Stimulated activated CD4-positive, alpha-beta T cell treated with anti-CD3 and anti-CD28 coated beads, Interleukin-15, amount 100 ng/mL, for 48 hours (primary cell): ENCODE measurements at places on chromosomes 6 and 20.

DNA sequence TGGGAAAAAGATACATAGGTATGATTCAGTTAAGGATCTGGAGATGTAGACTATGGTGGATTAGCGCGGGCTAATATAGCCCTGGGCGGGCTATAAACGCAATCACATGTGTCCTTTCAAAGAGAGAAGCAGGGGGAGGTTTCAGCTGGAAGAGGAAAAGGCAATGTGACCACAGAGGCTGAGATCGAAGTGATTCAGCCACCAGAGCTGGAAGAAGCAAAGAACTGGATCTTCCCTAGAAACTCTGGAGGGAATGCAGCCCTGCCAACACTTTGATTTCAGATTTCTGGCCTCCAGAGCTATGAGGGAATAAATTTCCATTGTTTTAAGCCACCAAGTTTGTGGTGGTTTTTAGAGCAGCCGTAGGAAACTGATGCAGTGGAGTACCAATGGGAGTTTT, 81.5 kb upstream of the NHSL1 start:
- DNase-seq, result no peak

DNA sequence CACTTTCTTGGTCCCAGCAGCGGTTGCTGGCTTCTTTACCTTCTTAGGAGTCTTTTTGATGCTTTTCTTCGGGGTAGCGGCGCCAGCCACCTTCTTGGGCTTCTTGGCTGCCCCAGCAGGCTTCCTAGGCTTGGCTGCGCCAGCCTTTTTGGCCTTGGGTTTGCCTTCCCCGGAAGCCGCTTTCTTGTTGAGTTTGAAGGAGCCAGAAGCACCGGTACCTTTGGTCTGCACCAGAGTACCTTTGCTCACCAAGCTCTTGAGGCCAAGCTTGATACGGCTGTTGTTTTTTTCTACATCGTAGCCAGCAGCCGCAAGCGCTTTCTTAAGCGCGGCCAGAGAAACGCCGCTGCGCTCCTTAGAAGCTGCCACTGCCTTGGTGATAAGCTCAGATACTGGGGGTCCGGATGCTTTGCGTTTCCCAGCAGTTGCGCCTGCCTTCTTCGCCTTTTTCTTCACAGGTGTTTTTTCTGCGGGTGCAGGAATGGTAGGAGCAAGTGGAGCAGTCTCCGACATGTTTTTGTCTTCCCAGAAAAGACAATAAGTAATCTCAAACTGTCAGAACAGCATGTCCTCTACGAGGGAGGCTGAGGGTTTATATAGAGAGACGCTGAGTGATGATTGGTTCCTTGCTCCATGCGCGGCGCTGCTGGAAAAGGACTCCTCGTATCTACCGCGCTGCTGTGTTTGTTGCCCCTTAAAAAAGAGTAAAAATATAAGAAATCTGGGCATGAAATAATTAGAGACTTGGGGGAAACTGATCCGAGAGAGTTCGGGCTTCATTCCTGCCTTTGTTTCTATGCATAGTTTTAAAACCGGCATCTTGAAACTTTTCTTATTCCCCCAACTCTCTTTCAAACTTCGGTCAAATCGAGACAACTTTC, 130.3 kb upstream of the BTN3A2 start:
- no peak for DNase-seq

- no peak for DNase-seq
Measured at GRCh38 chr20:54619181-54619580, 143.8 kb downstream of the DOK5 start.

DNA sequence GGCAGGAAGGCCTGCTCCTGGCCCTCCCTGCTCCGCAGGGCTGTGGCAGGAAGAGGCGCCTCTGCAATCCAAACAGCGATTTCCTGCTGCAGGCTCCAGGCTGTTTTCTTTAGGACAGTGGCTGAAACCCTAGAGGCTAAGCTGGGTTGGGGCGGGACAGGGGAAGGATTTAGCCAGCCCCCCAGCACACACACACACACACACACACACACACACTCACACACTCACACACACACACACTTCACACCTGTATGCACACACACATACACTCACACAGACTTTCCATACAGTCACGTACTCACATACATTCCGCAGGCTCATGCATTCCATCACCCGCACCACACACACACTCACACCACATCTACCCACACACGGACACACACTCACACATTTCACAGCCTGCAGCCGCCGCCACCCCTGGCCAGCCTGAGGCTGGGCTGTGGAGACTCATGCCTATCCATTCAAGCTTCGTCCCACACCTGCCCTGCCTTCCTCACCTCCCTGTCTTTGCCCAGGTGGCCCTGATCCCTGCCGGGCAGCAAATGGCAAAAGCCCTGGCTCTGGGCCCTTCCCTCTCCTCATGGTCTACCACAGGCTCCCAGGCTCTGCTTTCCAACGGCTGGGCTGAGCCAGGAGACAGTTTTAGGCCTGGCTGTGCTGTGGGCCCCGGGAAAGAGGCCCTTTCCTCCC, 17.9 kb downstream of the MDFI start:
- no peak for DNase-seq

GRCh38 chr20:62202083-62202395, 18.0 kb downstream of the HRH3 start:
- no peak for DNase-seq

GRCh38 chr6:34985236-34985635, 96.2 kb downstream of the ANKS1A start:
- no peak for DNase-seq

GRCh38 chr6:148203970-148204369, 138.7 kb upstream of the SASH1 start:
- peak; percentile 50 for DNase-seq
